ENCODE measurements at places on chromosomes 7 and 10.

DNA sequence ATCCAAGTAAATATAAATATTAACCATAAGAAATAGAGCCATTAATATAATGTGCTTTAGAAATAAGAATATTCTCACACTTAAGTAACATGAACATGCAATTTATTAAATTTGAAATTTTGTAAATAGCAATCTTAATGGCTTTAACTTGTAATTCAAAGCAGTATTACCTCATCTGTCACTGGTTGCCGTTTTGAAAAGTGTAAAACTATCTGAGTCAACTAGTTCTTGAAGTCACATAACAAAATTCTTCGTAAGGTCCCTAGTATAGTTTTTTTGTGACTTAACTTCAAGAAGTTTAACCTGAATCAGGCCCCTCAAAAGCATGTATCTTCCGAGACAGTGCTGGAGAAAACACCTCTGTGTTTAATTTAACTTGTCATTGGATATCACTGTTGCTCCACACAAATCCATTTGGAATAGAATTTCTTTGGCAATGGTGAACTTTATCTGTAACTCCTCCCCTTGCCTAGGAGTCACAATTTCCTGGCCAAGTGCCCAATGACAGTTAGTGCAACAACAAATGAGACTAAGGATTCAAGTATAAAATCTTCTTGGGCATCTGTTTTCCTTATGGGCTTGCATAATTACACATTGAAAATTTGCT is 47.1 kb downstream of the NT5C2 start:
- no peak for DNase-seq
- no peaks in the 10 kb centered on the region for H3K27me3 ChIP-seq
- H3K36me3 ChIP-seq = peaks cover 19% of the 10 kb centered on the region
- H3K27ac ChIP-seq = no peak overlapping the region
- no peaks in the 10 kb centered on the region for H3K4me1 ChIP-seq

GRCh38 chr7:83276250-83276649 is 113.6 kb upstream of the PCLO start:
- no peaks in the 10 kb centered on the region for H3K36me3 ChIP-seq
- H3K4me3 ChIP-seq = no peak overlapping the region
- H3K4me1 ChIP-seq = no peaks in the 10 kb centered on the region
- H3K27ac ChIP-seq = no peak overlapping the region
- no peak for DNase-seq

GRCh38 chr10:107118866-107119265 is 45.6 kb downstream of the SORCS1 start:
- no peak overlapping the region for H3K4me3 ChIP-seq

DNA sequence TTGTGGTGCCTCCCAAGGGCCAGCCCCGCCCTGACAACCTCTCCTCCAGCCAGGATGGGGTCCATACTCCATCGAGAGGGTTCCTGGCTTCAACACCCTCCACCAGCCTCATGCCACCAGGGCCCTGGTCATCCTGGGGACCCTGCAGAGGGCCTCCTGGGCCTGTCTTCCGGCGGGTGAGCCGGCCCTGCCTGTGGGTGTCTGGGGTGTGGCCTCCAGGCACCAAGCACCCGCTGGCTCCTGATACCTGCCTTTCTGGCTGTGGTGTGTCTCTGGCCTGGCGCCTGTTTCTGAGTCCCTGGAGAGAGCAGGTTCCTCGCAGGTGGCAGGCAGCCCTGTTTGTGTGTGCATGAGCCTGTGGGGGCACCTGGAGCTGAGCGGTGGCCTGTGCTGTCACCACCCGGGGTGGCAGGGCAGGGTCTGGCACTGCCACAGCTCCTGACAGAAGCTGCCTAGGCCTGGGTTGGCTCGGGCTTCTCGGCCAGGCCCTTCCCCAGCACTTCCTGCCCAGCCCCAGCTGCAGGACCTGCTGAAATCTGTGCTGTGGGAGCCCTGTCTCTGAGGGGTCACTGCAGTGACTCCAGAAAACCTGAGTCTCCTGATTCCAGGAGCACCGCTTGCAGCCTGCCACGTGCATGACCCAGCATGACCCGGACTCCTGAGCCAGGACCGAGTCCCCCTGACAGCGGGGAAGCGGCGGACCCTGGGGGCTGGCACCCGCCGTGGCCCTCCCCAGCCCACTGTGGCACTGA is 18.4 kb downstream of the ADAM8 start:
- no peaks in the 10 kb centered on the region for H3K36me3 ChIP-seq
- H3K27ac ChIP-seq = peak overlapping the region; percentile 88
- H3K4me3 ChIP-seq = peak overlapping the region; percentile 60
- DNase-seq = peak; percentile 66
- H3K4me1 ChIP-seq = peaks cover 26% of the 10 kb centered on the region

DNA sequence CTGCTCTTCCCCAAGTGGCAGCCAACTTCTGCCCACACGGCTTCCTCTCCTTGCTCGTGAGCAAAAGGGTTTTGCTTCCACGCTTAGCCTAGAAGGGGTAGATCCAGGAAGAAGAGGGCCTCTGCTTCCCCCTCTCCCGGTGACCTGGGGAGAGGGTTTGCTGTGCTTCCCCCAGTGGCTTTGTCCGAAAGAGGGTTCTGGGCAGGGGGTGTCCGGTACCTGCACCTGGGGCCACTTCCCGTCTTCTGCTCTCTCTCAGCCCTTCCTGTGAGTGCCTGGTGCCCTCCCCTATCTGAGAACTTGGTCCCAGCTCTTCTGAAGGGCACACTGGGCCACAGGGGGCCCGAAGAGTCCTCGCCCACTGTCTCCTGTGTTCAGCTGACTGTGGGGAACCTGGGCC is 11.3 kb downstream of the JAKMIP3 start:
- H3K27ac ChIP-seq = no peak overlapping the region
- DNase-seq = no peak
- H3K4me1 ChIP-seq = no peaks in the 10 kb centered on the region
- peaks cover 9% of the 10 kb centered on the region for H3K27me3 ChIP-seq
- H3K36me3 ChIP-seq = no peaks in the 10 kb centered on the region

- no peaks in the 10 kb centered on the region for H3K27me3 ChIP-seq
- DNase-seq = no peak
- no peak overlapping the region for H3K4me3 ChIP-seq
- H3K4me1 ChIP-seq = no peaks in the 10 kb centered on the region
- no peak overlapping the region for H3K27ac ChIP-seq
- H3K36me3 ChIP-seq = no peaks in the 10 kb centered on the region
Observed at GRCh38 chr7:122454776-122455507, 150.4 kb upstream of the FEZF1 start.

DNA sequence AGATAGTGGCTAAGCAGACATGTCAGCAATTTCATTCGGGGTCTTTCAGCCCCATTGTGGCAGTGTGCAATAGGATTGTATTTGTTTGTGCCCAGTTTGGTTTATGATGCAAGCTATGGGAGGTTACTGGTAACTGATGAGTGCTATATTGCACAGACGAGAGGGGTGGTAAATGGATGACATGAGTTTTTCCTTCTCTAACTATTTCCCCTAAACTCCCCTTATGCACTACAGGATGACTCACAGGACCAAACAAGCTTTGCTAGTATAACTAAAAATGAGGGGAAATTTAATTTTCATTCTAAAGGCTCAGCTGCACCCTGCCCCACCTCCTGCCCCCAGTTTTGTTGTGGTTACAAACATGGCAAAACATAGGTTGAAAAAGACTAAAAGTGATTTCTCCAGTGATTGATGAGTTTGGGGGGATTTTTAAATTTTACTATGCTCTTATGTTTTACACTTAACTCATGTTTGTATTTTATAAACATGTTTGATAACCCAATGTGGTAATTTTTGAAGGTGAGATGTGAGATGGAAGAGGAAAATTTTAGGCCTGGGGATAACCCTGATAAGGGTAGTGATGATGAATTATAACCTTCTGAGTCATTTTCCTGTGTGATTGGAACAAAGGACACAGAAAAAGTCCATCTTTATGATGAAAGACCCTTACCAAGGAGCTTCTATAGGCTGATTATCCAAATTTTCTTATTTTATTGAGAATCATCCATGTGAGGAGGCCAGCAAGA is 60.8 kb upstream of the NAMPT start:
- no peak overlapping the region for H3K4me3 ChIP-seq
- H3K27me3 ChIP-seq = peaks cover 3% of the 10 kb centered on the region
- H3K36me3 ChIP-seq = peaks cover 30% of the 10 kb centered on the region

DNA sequence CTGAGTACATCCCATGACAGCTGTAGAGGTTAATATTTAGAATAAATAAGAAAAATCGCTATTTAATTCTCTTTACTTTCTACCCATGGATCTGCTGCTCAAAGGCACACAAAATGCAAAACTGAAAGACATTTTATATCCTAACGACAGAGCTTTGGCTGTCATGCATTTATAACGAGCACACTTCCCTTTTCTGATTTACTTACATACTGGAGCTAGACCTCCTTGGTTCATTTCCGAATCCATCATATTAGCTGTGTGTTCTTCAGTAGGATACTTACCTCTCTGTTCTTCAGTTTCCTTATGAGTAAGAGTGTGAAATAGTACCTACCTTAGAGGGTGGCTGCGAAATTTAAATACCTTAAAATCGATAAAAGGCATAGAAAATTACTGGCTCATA is 10.9 kb downstream of the CALCR start:
- H3K4me1 ChIP-seq = no peaks in the 10 kb centered on the region
- no peak overlapping the region for H3K27ac ChIP-seq
- no peak for DNase-seq
- H3K36me3 ChIP-seq = no peaks in the 10 kb centered on the region
- peaks cover 14% of the 10 kb centered on the region for H3K27me3 ChIP-seq

DNA sequence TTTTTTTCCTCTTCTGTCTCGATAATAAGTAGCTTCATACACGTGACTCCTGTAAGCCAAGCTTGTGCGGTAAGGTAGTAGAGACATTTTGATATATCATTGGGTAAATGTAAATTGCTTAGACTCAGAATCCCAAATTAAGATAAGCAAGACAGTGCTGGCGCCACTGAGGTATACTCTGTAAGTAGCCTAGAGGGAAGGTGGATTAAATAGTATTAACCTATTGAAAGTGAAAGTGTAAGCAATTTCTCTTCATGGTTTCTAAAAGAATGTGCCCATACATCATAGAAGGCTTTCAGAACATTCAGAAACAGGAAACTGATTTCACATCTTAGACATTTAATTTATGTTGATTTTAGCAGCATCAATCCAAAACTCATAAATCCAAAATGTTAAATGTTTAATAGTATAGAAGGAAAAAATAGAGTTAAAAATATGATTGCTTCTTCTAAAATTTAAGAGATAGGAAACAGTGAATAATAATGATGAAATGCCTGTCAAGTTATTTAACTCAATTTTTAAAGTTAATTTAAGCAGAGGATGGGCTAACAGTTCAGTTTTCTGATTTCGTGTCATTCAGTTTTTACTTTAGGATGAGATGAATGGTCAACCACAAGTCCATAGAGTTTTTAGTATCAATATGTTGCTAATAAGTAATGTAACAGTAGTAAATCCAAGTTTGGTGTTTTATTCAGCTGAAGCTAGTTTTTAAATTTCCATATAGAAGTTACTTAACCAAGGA is 36.8 kb downstream of the LRRC72 start:
- peak overlapping the region; percentile 83 for H3K27ac ChIP-seq
- no peaks in the 10 kb centered on the region for H3K36me3 ChIP-seq
- H3K4me1 ChIP-seq = peaks cover 11% of the 10 kb centered on the region
- DNase-seq = no peak
- H3K27me3 ChIP-seq = no peaks in the 10 kb centered on the region
- peak overlapping the region; percentile 77 for H3K4me3 ChIP-seq

DNA sequence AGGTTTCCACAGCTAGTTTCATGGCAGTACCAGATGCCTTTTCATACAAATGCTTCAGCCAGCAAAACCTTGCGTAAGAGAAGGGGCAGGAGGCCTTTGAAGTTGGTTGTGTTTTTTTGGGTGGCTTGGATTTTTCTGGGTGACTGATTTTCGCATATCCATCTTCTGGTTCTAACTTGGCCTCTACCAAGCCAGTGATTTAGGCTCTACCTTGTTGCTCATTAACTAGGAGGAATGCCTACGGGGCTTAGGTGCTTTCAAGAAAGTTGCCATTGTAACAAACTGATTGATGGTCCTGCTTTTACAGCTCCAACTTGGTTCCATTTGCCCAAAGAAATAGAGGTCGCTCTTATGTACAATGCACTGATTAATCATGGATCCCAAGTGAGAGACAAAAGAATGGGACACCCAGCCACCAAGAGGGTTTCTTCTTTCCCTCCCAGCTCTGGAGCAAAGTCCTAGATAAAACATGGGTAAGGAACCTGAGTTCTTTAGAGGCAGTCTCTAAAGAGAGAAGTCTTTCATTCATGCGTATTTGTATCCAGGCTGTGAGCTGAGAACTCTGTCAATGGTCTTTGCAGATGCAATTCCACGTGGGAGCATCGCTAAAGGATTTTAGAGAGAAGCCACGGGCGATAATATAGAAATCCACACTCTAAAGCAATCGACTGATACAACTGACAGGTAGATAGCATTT is 92.1 kb upstream of the FGFR2 start:
- no peak for DNase-seq
- H3K4me3 ChIP-seq = no peak overlapping the region
- H3K27ac ChIP-seq = no peak overlapping the region
- no peaks in the 10 kb centered on the region for H3K36me3 ChIP-seq
- no peaks in the 10 kb centered on the region for H3K27me3 ChIP-seq
- H3K4me1 ChIP-seq = no peaks in the 10 kb centered on the region

DNA sequence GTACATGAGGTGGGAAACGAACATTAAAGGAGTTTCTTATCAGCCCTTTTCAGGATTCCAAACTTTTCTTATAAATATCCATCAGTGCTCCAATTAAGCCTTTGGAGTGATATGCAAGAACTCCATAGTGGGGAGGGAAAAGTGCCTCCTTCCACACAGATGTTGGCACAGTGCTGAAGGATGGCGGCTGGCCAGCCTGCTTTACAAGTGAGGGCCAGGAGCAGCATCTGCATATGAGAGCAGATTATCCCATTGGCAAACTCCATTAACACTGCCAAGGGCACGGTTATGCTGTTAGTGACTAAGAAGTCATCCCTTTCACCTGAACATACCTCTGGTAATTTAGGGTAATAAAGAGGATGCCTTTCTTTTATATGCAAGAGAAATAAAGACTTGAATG is 543.1 kb downstream of the CNTNAP2 start:
- no peak for DNase-seq
- H3K36me3 ChIP-seq = no peaks in the 10 kb centered on the region

- no peak overlapping the region for H3K4me3 ChIP-seq
- H3K36me3 ChIP-seq = no peaks in the 10 kb centered on the region
- no peaks in the 10 kb centered on the region for H3K4me1 ChIP-seq
- H3K27me3 ChIP-seq = no peaks in the 10 kb centered on the region
Observed at GRCh38 chr7:12670743-12671520, 16.5 kb upstream of the ARL4A start.

DNA sequence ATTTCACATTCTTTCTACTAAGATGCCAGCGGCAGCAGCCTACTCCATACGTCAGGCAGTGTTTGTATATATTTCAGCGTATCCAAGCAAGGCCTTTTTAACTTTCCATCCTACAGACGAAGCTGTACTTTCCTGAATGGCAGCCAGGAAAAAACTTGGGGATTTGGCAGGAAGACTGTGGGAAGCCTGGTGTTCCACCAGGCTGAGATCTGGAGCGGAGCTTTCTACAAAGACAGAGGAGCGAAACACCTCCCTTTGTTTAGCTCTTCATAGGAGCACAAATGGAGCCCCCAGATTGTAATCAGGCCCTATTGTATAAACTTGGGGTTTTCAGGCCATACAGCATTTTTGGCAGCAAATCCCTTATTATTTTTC is 143.8 kb downstream of the TES start:
- H3K36me3 ChIP-seq = no peaks in the 10 kb centered on the region
- no peak for DNase-seq
- H3K4me3 ChIP-seq = no peak overlapping the region
- H3K27me3 ChIP-seq = peaks cover 2% of the 10 kb centered on the region
- no peaks in the 10 kb centered on the region for H3K4me1 ChIP-seq

All from activated naive CD8-positive, alpha-beta T cell treated with anti-CD3 and anti-CD28 coated beads, Interleukin-2, amount 10 ng/mL, durations not matched to agents 7 days and 5 days (primary cell).